ENCODE measurements at places on chromosomes 5 and 9. TPM values are rescaled to one million over a fixed set of nuclear protein-coding genes. Genes with fewer than 3 reads are reported as not detected.
A peak's percentile ranks its signal among the peaks of the same experiment; 100 is the strongest.

DNA sequence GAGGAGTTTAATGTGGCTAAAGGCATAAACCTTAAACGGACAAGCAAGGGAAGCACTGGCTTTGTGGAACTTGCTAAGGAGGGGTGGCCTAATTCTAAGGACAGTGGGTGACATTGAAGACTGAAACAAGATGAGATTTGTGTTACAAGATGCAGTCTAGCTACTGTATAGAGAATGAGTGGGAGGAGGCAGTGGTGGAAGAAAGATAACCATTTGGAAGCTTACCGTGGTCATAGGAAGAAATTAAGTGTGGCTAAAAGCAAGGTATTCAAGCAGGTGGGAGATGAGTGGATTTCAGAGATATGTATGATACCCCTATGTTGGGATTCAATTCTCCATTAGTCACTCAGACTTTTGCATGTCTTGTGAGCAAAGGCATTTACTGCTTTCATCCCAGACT is 4.6 kb downstream of the PAM start:
- no peak overlapping the region for H3K27ac ChIP-seq
- no peaks in the 10 kb centered on the region for H3K36me3 ChIP-seq
- no peak overlapping the region for H3K4me3 ChIP-seq

- peaks cover 15% of the 10 kb centered on the region for H3K4me1 ChIP-seq
- DNase-seq: no peak
- H3K27ac ChIP-seq: peak overlapping the region; percentile 33
- peaks cover 35% of the 10 kb centered on the region for H3K36me3 ChIP-seq
- H3K4me3 ChIP-seq: no peak overlapping the region
Measured at GRCh38 chr9:71741926-71742648, 26.2 kb downstream of the CEMIP2 start.

- H3K36me3 ChIP-seq: no peaks in the 10 kb centered on the region
- H3K4me1 ChIP-seq: no peaks in the 10 kb centered on the region
- no peak for DNase-seq
- H3K4me3 ChIP-seq: no peak overlapping the region
- H3K27ac ChIP-seq: no peak overlapping the region
Measured at GRCh38 chr9:122538757-122539156, 11.7 kb upstream of the OR1N1 start.

DNA sequence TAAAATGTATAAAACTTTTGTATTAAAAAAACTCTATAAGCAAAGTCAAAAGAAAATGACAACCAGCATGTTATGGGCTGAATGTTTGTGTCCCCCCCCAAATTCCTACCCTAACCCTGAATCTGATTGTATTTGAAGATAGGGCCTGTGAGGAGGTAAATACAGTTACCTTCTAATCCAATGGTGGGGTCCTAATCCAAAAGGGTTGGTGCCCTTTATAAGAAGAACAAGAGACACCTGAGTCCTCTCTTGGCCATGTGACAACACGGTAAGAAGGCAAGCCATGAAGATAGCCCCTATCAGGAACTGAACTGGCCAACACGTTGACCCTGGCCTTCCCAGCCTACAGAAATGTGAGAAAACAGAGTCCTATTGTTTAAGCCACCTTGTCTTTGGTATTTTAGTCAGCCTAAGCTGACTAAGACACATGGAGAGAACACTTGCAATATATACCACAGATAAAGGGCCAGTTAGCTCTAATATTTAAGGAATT is 49.7 kb upstream of the AKNA start:
- no peaks in the 10 kb centered on the region for H3K27me3 ChIP-seq
- DNase-seq: no peak
- H3K27ac ChIP-seq: no peak overlapping the region
- no peaks in the 10 kb centered on the region for H3K36me3 ChIP-seq
- H3K4me1 ChIP-seq: no peaks in the 10 kb centered on the region

DNA sequence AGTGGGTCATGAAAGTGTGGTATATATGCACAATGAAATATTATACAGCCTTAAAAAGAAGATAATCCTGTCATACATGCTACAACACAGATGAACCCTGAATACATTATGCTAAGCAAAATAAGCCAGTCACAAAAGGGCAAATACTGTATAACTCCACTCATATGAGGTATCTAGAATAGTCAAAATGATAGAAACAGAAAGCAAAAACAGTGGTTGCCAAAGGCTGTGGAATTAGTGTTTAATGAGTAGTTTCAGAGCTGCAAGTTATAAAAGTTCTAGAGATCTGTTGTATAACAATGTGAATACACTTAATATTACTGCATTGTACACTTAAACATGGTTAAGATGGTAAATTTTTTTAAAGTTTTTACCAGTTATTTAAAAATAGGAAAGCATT is 135.0 kb downstream of the OXCT1 start:
- H3K36me3 ChIP-seq: no peaks in the 10 kb centered on the region
- no peak overlapping the region for H3K27ac ChIP-seq
- no peak overlapping the region for H3K4me3 ChIP-seq
- DNase-seq: no peak
- H3K27me3 ChIP-seq: no peaks in the 10 kb centered on the region

GRCh38 chr5:106601620-106602019 is 1069.1 kb downstream of the EFNA5 start:
- H3K36me3 ChIP-seq: no peaks in the 10 kb centered on the region
- H3K27ac ChIP-seq: no peak overlapping the region
- H3K4me3 ChIP-seq: no peak overlapping the region
- DNase-seq: no peak

DNA sequence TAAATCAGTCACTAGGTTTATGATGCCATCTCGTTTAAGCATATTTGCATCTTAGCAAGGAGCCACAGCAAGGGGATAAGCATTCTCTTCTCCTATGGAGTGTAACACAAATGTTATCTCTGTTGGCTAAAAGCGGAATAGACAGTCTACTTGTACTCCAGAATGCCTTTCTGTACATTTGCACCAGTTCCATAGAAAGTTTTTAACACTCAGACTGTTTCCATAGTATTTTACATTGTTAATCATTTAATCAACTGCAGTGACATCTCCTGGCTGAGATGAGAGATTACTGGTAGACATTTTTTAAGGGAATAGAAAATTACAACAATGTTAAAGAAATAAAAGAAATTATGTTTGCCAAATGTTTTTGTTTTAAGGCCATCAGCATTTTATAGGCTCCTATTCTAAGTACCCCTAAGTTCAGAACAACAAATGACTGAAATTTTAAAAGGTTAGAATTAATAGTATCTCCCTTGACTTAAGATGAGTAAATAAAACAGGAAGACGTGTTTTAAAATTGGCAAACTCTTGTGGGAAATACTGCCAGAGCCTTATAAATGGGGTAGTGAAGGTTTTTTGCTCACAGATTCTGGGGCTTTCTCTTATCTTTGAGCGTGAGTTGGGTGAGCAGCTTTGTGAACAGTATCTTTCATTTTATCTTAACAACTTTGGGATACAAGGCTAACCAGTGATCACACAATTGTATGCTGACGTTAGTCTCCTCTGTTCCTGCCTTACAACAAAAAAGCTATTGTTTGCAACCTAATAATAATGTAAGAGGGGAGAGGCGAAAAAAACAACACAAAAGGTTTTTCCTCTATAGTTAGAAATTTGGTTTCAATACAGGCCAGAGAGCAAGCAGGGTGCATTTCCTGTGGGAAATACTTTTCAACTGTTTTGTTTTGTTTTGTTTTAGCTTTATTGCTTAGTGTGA is 294.3 kb downstream of the FBXL7 start:
- no peak overlapping the region for H3K27ac ChIP-seq
- no peaks in the 10 kb centered on the region for H3K27me3 ChIP-seq
- H3K36me3 ChIP-seq: no peaks in the 10 kb centered on the region
- no peaks in the 10 kb centered on the region for H3K4me1 ChIP-seq

GRCh38 chr9:73213300-73213699 is 61.6 kb downstream of the ANXA1 start:
- H3K27ac ChIP-seq: no peak overlapping the region
- no peak for DNase-seq
- H3K4me3 ChIP-seq: no peak overlapping the region
- no peaks in the 10 kb centered on the region for H3K4me1 ChIP-seq
- H3K36me3 ChIP-seq: no peaks in the 10 kb centered on the region

DNA sequence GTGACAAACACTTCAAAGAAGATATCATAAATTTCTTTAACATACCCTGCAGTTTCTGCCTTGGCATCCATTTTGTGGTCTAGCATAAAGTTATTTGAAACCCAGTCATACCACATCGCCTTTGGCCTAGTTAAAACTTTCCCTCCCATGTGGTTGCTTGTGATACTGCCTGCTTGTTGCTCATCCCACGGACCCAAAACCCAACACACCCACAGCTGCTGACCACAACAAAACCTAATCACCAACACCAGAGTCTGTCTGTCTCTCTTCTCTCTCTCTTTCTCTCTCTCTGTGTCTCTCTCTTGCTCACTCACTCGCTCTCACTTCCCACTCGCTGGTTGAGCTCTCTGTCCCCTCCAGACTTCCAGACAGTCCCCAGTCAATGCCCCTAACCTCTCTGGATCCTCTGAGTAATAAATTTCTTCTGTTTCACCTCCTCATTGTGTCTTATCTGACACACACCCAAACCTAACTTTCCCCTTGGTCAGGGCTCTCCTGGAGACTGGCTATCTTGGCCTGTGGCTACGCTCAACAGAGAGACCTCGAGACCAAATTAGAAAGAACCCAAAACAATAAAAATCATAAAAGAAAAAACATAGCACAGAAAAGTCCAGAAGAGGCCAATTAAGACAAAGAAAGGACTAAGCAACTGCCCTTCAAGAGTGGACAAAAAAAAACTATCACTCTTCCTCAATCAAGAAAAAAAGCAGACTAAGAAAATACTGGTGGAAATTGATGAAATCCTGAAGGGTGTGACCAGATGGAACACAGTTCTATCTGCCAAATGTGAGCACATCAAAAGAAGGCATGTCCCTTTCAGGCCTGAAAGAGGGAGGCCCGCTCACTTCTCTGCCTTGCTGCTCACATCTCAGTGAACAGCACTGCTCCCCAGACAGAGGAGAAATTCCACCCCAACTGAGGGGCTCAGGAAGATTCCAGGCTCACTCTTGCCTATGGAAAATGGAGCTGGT is 41.5 kb downstream of the TTLL11 start:
- no peak for DNase-seq
- no peak overlapping the region for H3K4me3 ChIP-seq
- H3K27ac ChIP-seq: no peak overlapping the region
- no peaks in the 10 kb centered on the region for H3K36me3 ChIP-seq
- H3K4me1 ChIP-seq: no peaks in the 10 kb centered on the region
- H3K27me3 ChIP-seq: no peaks in the 10 kb centered on the region

IL7R gene
- total RNA-seq: 3.0 TPM

LCN9 gene
- not detected for total RNA-seq

DOLPP1 gene
- total RNA-seq: 11.5 TPM

SPIN1 gene
- total RNA-seq: 15.7 TPM

MLLT3 gene
- total RNA-seq: 1.8 TPM

HTR1A gene
- total RNA-seq: not detected
